Muscle of leg (tissue), 16 donors: ENCODE measurements at places on chromosomes 5 and 9. TPM values are rescaled to one million over a fixed set of nuclear protein-coding genes. Genes with fewer than 3 reads are reported as not detected.

The BNIP1 gene
- 14.2 TPM for total RNA-seq

The RHOBTB3 gene
- 153 TPM for total RNA-seq

The ARID3C gene
- total RNA-seq, result 0.09 TPM

DNA sequence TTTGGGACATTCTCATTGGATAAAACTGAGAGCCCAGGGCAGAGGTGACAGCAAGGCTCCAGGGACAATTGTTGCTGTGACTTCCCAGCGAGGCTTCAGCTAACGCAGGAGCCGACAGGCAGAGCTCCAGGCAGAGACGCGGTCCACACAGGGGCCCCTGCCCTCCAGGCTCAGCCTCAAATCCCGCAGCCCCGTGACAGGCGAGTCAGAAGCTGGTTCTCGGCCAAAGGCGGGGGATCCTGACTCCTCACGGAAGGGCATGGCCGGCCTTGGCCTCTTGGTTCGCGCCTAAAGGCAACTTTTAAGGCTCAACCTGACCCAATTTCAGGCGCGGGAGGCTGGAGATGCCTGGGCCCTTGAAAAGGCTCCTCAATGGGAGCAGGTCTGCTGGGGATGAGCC, 21.3 kb downstream of the SLC12A7 start:
- no peak overlapping the region for H3K4me3 ChIP-seq
- H3K36me3 ChIP-seq, result peaks cover 44% of the 10 kb centered on the region
- peaks cover 35% of the 10 kb centered on the region for H3K4me1 ChIP-seq
- H3K27ac ChIP-seq, result no peak overlapping the region
- H3K27me3 ChIP-seq, result peaks cover 3% of the 10 kb centered on the region
- no peak for DNase-seq

DNA sequence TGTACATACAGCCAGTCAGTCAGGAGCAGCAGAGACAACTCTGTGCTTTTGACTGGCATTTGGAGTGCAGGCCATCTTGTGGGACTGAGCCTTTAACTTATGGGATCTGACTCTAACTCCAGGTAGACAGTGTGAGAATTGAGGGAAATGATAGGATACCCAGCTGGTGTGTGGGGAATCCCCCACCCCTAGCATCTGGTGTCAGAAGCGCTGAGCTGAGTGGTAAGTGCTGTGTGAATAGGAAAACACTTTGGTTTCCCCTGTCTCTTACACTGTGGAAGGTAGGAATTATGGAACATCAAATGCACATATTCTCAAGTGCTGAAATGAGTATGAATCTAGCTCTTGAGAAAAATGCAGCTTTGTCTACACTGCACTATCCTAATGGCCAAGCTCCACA, 43.9 kb downstream of the CCDC125 start:
- H3K36me3 ChIP-seq, result no peaks in the 10 kb centered on the region
- no peak for DNase-seq
- no peaks in the 10 kb centered on the region for H3K4me1 ChIP-seq
- no peak overlapping the region for H3K4me3 ChIP-seq
- no peak overlapping the region for H3K27ac ChIP-seq

DNA sequence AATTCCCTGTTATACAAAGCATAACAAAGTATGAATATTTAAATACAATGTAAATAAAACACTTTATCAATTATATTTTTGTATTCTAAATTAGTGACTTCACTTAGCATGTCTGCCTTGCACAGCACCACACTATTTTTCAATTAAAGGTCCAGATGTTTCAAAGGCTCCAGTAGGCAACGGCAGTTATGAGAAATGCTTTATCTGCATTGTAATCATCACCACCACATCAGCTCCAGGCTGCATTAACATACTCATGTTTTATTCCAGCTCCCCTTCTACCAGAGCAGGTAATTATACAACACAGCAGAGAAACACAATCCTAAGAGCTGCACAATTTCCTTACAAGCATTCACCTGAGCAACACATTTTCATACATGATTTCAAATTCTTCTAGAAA, 102.8 kb downstream of the MAPKAP1 start:
- no peak for DNase-seq
- H3K27ac ChIP-seq, result no peak overlapping the region
- H3K4me3 ChIP-seq, result no peak overlapping the region
- H3K36me3 ChIP-seq, result no peaks in the 10 kb centered on the region

DNA sequence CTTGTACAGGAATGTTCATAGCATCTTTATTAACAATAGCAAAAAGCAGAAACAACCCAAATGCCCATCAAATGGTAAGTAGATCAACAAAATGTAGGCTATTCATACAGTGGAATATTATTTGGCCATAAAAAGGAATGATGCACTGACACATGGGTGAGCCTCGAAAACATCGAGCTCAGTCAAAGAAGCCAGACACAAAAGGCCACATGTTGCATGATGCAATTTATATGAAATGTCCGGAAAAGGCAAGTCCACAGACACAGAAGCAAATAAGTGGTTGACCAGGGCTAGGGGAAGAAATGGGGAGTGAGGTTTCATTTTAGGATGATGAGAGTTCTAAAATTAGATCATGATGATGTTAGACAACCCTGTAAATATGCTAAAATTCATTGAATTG, 16.5 kb upstream of the SLC2A8 start:
- H3K36me3 ChIP-seq, result no peaks in the 10 kb centered on the region
- no peaks in the 10 kb centered on the region for H3K4me1 ChIP-seq
- no peak overlapping the region for H3K4me3 ChIP-seq
- no peaks in the 10 kb centered on the region for H3K27me3 ChIP-seq
- DNase-seq, result no peak

DNA sequence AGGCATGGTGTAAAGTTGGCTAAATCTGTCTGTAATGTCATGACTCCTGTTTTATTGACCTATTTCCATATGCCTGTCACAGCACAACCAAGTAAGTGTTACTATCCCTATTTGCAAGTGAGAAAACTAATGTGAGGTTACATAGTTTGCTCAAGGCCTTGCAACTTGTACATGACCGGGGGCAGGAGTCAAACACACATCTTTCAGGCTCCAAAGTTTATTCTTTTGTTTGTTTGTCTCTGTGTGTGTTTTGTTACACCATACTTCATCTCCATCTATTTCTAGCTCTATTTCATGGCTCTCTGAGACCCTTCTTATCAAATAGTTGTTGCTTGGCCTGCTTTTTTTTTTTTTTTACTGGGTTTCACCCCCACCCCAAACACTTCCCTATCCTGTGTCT, 70.2 kb downstream of the CMYA5 start:
- no peaks in the 10 kb centered on the region for H3K27me3 ChIP-seq
- DNase-seq, result no peak
- no peaks in the 10 kb centered on the region for H3K4me1 ChIP-seq
- H3K27ac ChIP-seq, result no peak overlapping the region
- H3K4me3 ChIP-seq, result no peak overlapping the region

DNA sequence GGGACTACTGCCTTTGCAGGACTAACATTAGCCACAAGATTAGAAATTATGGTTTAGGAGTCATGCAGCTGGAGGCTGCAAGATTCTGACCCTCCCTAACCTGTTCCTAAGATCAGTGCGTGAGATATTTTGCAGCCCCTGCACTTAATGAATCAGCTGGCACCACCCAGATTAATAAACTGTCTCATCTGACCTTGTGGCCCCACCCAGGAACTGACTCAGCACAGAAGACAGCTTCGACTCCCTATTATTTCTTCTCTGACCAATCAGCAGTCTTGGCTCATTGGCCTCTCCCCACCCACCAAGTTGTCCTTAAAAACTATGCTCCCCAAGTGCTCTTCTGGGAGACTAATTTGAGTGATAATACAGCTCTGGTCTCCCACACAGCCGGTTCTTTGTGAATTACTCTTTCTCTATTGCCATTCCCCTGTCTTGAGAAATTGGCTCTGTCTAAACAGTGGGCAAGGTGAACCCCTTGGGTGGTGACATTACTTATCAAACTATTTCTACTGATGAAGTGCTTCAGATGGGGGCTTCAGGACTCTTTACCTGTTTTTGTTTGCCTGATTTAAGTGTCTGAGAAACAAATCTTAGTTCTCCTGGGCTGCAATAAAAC, 17.0 kb downstream of the CTSL start:
- H3K36me3 ChIP-seq, result no peaks in the 10 kb centered on the region
- H3K4me3 ChIP-seq, result no peak overlapping the region
- H3K4me1 ChIP-seq, result no peaks in the 10 kb centered on the region
- DNase-seq, result no peak

GRCh38 chr9:33867747-33868439, 50.9 kb downstream of the UBE2R2 start:
- H3K27ac ChIP-seq, result peak overlapping the region; percentile 81
- no peak overlapping the region for H3K4me3 ChIP-seq
- H3K36me3 ChIP-seq, result peaks cover 6% of the 10 kb centered on the region
- peaks cover 16% of the 10 kb centered on the region for H3K4me1 ChIP-seq

DNA sequence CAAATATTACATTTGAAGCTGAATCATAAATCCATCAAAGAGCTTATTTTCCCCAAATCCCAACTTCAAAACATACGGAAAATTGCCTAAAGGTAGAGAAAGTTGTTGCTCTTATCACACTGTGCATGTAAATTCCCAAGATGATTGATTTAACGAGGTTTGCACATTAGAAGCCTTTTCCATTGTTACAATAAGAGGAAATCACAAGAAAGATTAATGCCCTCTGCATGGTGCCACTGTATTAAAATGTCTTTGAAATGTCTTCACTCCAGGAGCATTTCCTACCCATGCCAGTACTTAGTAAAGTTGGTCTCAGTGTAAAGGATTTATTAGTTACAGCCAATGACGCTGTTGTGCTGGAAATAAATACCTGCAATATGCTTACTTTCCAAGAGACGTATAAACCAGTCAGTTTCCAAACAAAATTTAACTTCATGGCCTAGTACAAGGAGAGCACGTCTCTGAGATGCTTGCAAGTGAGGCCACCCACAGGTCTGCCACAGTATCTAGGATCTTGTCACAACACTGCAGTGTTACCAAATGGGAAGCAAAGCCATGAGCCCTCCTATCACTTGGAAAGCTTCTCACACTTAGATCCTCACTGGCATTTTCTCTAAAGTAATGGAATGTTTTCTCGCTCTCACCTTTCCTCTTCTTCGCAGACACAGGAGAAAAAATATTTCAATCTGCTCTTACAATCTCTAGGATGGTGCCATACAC, 112.4 kb downstream of the CETN3 start:
- no peak overlapping the region for H3K4me3 ChIP-seq
- H3K27me3 ChIP-seq, result no peaks in the 10 kb centered on the region
- H3K36me3 ChIP-seq, result no peaks in the 10 kb centered on the region
- H3K27ac ChIP-seq, result no peak overlapping the region
- no peaks in the 10 kb centered on the region for H3K4me1 ChIP-seq

DNA sequence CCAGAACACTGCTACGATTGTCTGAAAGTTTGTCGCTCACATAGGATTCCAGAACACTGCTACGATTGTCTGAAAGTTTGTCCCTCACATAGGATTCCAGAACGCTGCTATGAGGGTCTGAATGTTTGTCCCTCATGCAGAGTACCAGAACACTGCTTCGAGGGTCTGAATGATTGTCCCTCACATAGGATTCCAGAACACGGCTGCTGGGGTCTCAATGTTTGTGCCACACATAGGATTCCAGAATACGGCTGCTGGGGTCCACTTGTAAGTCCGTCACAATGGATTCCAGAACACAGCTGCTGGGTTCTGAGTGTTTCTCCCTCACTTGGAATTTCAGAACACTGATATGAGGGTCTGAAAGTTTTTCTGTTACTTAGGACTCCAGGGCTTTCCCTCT, 203.3 kb downstream of the FOXD4L6 start:
- H3K4me3 ChIP-seq, result no peak overlapping the region
- no peaks in the 10 kb centered on the region for H3K27me3 ChIP-seq
- no peak overlapping the region for H3K27ac ChIP-seq

DNA sequence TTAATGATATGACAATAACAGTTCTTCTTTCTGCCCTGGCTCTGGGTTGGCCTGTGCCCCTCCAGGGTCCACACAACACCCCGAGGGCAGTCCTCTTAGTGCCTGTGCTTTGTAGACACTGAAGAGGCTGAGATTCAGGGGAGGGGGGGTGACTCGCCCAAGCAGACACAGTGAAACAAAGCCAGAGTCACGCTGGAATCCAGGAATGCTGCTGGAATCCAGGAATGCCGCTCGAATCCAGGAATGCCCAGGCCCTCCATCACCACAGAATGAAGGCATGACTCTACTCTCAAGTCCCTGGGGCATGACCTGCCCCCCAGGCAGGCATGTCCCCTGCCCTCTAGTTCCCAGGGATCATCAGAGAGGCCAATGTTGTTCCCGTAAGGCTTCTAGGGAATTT, 73.1 kb downstream of the LRSAM1 start:
- no peak for DNase-seq
- H3K27ac ChIP-seq, result no peak overlapping the region
- H3K4me1 ChIP-seq, result peaks cover 45% of the 10 kb centered on the region
- peaks cover 66% of the 10 kb centered on the region for H3K36me3 ChIP-seq
- no peak overlapping the region for H3K4me3 ChIP-seq

DNA sequence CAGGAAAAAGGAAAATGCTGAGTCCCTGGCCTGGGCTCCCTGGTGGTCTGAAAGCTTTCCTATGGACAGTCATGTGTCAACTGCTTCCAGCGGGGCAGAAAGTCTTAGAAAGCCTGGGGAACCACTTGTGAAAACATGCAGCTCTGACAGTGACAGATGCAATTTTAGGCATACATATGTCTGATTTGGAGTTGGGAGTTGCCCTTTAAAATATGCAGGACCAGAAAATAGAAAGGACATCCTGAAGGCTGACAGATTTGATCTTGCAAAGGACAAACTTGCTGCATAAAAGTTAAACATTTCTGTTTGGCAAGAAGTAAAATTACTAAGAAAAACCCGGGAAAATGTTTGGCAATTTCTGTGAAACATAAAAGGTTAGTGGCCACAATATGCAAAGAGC, 23.8 kb downstream of the GADD45G start:
- no peak for DNase-seq
- H3K4me3 ChIP-seq, result no peak overlapping the region
- no peaks in the 10 kb centered on the region for H3K36me3 ChIP-seq
- peaks cover 13% of the 10 kb centered on the region for H3K4me1 ChIP-seq
- H3K27ac ChIP-seq, result no peak overlapping the region

DNA sequence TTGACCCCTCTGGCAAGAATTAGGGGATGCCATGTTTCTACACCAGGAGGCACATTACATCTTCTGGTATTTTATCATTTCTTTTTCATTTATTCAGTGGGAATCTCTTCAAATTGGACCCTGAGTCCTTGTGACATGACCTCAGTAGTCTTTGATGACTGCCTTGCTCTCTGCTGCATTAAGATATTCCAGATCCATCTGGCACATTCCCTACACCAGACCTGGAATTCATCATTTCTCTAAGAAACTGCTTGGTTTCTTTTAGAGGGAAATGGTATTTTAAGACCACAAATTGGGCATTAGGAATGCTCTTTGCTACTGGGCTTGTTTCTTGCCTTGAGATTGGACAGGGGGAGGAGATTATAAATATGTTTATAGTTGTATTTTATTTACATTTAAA, 61.0 kb downstream of the GALNT10 start:
- H3K27me3 ChIP-seq, result no peaks in the 10 kb centered on the region
- H3K4me3 ChIP-seq, result no peak overlapping the region
- H3K27ac ChIP-seq, result no peak overlapping the region
- peaks cover 14% of the 10 kb centered on the region for H3K4me1 ChIP-seq
- H3K36me3 ChIP-seq, result no peaks in the 10 kb centered on the region
- peak; percentile 36 for DNase-seq

DNA sequence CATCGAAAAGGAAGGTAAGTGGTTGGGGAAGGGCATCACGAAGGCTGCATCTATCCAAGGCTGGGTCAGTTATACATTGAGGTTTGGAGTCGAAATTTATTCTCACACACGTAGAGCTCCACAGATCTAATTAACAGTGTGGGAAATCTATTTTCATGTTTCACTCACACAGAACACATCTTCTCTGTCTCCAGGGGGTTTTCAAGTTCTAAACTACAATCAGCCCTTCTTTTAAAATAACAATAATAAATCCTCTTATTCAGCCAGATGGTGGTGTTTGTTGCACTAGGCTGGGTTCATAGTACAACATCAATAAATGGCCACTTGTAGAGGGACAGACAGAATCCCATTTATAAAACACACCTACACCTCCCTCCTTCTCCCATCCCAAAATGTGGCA, 174.5 kb upstream of the KLF9 start:
- no peak overlapping the region for H3K4me3 ChIP-seq
- H3K36me3 ChIP-seq, result no peaks in the 10 kb centered on the region
- no peak overlapping the region for H3K27ac ChIP-seq
- peaks cover 11% of the 10 kb centered on the region for H3K4me1 ChIP-seq
